HT-29 (cell line): ENCODE measurements at places on chromosomes 12 and 14. TPM values are rescaled to one million over a fixed set of nuclear protein-coding genes. Genes with fewer than 3 reads are reported as not detected.

CALM1 gene
- 735 and 752 TPM in 2 replicates for total RNA-seq

CISTR gene
- total RNA-seq = not detected in 2 replicates

ADCY4 gene
- total RNA-seq = 1.6 and 2.9 TPM in 2 replicates

ZFHX2 gene
- 0.58 TPM in 1 of 2 replicates, not detected in the other for total RNA-seq

CARMIL3 gene
- total RNA-seq = 1.1 TPM in 2 replicates

PZP gene
- total RNA-seq = not detected in 2 replicates

DNA sequence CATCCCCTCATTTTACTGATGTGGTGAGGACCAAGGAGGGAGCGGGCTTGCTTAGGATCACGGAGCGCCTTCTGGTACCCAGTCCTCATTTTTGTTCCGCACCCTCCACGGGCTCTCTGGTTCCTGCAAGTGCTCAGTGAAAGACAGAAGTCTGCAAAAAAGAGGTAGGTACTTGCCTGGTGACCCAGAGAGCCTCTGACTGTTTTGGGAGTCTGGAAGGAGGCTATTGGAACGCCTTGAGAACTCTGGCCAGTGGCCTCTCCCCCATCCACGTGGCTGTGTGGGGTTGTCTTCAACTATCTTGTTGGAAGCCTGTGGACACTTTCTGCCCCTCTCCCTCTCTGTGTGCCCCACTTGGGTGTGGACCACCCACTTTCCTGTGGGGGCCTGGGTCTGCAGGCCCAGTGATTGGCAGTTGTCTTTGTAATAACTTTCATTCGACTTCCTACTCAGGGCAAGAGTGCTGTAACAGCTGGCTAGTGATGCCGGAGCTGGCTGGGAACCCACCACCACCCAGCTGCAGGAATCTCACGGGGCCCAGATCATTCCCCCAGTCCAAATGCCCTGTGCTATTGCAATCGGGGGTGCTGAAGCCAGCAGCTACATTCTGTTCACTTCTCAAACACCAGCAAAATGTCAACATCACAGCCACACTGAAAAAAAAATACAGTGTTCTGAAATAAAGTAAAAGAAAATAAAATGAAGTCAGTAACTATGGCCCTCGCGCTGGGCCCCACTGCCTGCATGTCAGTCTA lies 122.8 kb downstream of the PRMT8 start:
- DNase-seq = no peak

DNA sequence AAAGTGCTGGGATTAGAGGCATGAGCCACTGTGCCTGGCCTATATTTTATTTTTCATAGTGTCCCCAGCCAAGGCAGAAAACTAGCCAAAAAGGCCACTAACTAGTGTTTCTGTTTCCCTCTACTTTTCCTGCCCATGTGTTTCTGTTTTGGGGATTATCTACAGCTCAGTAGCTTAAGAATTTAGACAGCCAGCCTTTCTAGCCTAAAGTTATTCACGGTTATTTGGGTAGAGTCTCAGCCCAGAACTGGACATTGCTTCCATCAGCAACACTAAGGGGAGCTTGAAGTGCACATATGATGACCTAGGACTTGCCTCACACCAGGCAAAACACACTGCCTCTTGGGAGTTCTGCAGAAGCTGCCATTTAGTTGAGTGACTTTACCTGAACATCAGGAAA lies 17.9 kb downstream of the PROX2 start:
- no peak for DNase-seq

GRCh38 chr12:109443794-109444193 lies 33.3 kb downstream of the KCTD10 start:
- no peak for DNase-seq

DNA sequence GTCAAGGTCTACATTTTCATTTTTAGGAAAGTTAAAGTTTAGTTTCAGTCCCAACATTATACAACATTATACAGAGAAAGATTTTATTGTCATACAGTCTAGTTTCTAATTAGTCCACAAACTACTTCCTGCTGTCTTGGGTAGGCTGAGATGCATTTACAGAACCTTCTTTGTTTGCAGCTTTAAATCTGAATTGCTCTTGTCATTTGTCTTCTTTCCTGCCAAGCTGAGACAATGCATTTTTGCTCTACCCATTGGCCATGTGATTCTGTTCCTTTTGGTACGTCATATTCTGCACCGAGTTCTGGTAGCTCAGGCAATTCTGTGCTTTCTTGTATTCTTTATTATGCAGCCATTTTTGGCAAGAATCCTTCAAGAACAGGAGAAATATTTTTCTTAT lies 228.5 kb downstream of the ATP23 start:
- DNase-seq = no peak

- no peak for DNase-seq
These were observed 51.1 kb downstream of the TRAFD1 start for GRCh38 chr12:112176321-112177010.

DNA sequence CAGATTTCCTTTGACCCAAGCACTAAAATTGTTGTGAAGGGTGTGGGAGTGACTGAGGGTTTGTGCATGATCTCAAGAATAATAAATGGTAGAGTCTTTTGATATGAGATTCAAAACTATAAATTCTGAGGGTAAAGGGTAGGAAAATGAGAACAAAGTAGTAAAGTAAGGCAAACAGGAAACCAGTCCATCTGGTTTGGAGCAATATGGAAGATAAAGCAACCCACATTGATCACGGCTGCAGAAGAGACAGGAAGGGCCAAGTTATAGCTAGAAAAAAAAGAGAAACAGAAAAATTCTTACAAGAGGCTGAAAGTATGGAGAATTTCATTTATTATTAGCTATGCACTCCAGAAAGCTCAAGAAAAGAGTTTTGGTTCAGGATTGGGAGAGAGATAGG lies 4.6 kb upstream of the SLCO1B3 start:
- no peak for DNase-seq

- DNase-seq = no peak
These were observed 21.6 kb downstream of the MSRB3 start for GRCh38 chr12:65300097-65300496.

DNA sequence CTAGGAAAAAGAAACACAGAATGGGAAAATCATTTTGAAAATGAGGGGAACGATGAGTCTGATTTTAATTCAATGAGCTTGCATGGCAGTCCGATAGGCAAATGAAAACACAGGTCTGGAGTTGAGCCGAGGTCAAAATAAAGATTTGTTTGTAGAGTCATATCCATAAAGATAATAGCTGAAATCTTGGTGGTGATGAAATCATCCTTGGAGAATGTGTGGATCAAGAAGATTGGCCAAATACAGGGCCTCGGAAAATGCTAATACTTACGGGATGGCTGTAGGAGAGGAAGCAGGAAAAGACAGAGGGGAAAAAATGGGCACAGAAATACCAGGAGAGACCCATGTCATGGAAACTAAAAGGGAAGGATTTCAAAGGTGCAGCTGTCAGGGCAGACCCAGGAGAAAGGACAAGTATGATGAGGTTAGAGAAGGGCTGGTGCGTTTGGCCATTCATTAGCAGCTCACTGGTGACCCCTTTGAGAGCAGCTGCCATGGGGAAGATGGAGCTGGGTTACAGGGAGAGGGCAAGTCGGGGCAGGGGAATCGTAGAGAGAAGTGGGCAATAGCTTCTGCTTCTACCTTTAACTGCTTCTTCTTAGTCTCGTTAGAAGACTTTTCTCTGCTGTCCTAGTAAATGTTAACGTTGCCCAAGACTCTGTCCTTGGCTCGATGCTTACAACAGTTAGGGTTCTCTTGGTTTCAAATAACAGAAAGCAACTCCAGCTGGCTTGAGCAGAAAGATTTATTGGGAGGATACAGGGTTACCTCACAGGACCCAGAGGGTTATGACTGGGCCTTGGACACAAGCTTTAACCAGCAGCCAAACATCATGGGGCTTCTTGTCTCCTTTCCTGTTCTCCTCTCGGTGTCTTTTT lies 161.8 kb downstream of the EFCAB11 start:
- DNase-seq = no peak

- DNase-seq = no peak
These were observed 30.0 kb downstream of the CREBL2 start for GRCh38 chr12:12641650-12642049.

GRCh38 chr12:132451172-132451835 lies 38.6 kb upstream of the FBRSL1 start:
- DNase-seq = no peak

GRCh38 chr12:45540661-45541341 lies 188.7 kb upstream of the ARID2 start:
- no peak for DNase-seq

DNA sequence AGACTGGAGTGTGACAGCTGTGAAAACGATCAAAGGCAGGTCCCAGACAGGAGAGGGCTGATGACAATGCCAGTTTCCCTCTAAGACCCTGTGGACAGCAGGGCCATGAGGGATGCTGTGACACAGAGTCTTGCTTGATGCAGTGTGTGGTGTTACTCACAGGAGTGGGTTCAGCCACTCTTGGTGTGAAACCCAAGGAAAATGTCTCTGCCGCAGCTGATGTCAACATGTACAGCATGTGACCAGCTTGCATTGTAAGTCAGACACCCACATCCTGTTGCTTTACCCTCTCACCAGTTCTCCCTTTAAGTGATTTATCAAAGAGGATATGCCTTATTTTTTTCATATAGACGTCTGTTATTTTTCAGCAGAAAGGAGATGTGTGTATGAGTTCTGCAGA lies 268.6 kb downstream of the BTG1 start:
- peak; percentile 10 for DNase-seq

DNA sequence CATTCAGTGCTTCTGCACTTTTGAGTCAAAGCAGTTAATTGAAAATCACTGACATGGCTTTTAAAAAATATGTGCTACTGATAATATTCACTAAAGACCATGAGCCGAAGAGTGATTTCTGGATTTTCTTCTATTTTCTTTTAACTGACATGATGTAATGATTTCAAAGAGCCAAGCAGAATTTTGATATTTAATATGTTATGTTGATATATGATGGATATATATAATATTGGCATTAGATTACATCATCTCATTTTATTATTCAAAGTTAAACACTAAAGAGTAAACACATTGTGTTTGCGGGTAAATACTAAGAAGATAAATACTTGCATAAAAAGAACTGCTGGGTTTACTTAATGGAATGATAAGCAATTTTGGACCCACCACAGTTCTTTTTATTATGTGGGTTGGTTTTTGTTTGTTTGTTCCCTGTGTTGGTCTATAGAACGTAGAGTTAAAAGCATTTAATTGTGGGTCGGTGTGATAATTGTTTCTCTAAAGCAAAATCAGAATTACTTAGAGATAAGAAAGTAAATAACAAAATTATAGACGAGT lies 692 bp downstream of the SPIC start:
- DNase-seq = no peak

- DNase-seq = no peak
These were observed 69.9 kb downstream of the SDR9C7 start for GRCh38 chr12:56864318-56864717.

DNA sequence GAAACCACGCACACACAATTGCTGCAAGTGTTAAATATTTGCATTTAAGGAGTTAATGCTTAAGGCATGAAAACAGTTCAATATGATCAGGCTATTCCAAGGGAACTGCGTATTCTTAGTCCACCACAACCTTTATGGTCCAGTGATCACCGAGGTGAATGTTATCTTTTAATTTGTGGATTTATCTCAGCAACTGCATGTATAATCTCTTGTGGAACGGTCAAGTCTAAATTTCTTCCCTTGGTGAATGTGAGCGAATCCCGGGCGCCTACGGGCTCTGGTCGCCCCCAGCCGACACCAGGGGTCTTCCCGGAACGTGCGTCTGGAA lies 999 bp upstream of the AK7 start:
- DNase-seq = peak; percentile 4
